ENCODE measurements at places on chromosomes 16 and 17. TPM values are rescaled to one million over a fixed set of nuclear protein-coding genes. Genes with fewer than 3 reads are reported as not detected.

The GJC1 gene
- total RNA-seq: 4.3 TPM

The KRTAP4-3 gene
- not detected for total RNA-seq

The SOX8 gene
- total RNA-seq: 1.1 TPM

The KRT40 gene
- not detected for total RNA-seq

The BEAN1 gene
- total RNA-seq: 0.51 TPM

The SLC25A10 gene
- 22.4 TPM for total RNA-seq

The GDPD3 gene
- 0.47 TPM for total RNA-seq

The ZP2 gene
- total RNA-seq: not detected

The HCFC1R1 gene
- total RNA-seq: 64.4 TPM

The NIP7 gene
- 14.7 TPM for total RNA-seq

The SRCIN1 gene
- not detected for total RNA-seq

The AKAP10 gene
- total RNA-seq: 15.2 TPM

The ABAT gene
- total RNA-seq: 7.2 TPM

The TBC1D3L gene
- 0.68 TPM for total RNA-seq

The LLGL1 gene
- 46.0 TPM for total RNA-seq

The RAB26 gene
- 1.9 TPM for total RNA-seq

The KRT31 gene
- not detected for total RNA-seq

The PSMD7 gene
- 66.3 TPM for total RNA-seq

The ANKS4B gene
- not detected for total RNA-seq

The SLC16A5 gene
- 5.0 TPM for total RNA-seq

The ITGAX gene
- not detected for total RNA-seq

The BHLHA9 gene
- total RNA-seq: not detected

The TMC8 gene
- total RNA-seq: under 0.01 TPM

The MYH13 gene
- 0.47 TPM for total RNA-seq

The WNK4 gene
- total RNA-seq: 3.9 TPM

The PIRT gene
- not detected for total RNA-seq

The C16orf89 gene
- total RNA-seq: 0.82 TPM

The ADAP2 gene
- not detected for total RNA-seq

The METTL26 gene
- 152 TPM for total RNA-seq

The NXPH3 gene
- 1.1 TPM for total RNA-seq

The TBC1D3E gene
- not detected for total RNA-seq

The ZPBP2 gene
- total RNA-seq: not detected

The SMIM22 gene
- total RNA-seq: not detected

The MYO15B gene
- 4.8 TPM for total RNA-seq

The PYY gene
- not detected for total RNA-seq

The ULK2 gene
- total RNA-seq: 21.5 TPM

The DPEP2 gene
- total RNA-seq: not detected

The KRT32 gene
- not detected for total RNA-seq

The EPN3 gene
- total RNA-seq: 0.51 TPM

The DNAH17 gene
- not detected for total RNA-seq

The KRTAP3-2 gene
- total RNA-seq: not detected

The CFAP52 gene
- total RNA-seq: not detected

The MYO15A gene
- 3.0 TPM for total RNA-seq

The TRAF4 gene
- 27.9 TPM for total RNA-seq

Measured in pericardium fibroblast (primary cell).